Activated CD4-positive, alpha-beta T cell treated with anti-CD3 and anti-CD28 coated beads for 48 hours (primary cell): ENCODE measurements at places on chromosomes 1 and 21.

GRCh38 chr1:167541610-167542009, 12.0 kb downstream of the CREG1 start:
- no peak for DNase-seq

GRCh38 chr1:211939876-211940468, 95.4 kb downstream of the INTS7 start:
- DNase-seq: peak; percentile 73

GRCh38 chr1:11541956-11542355, 63.0 kb downstream of the DISP3 start:
- DNase-seq: no peak

- DNase-seq: no peak
Measured at GRCh38 chr1:182181167-182181572, 119.7 kb upstream of the ZNF648 start.

DNA sequence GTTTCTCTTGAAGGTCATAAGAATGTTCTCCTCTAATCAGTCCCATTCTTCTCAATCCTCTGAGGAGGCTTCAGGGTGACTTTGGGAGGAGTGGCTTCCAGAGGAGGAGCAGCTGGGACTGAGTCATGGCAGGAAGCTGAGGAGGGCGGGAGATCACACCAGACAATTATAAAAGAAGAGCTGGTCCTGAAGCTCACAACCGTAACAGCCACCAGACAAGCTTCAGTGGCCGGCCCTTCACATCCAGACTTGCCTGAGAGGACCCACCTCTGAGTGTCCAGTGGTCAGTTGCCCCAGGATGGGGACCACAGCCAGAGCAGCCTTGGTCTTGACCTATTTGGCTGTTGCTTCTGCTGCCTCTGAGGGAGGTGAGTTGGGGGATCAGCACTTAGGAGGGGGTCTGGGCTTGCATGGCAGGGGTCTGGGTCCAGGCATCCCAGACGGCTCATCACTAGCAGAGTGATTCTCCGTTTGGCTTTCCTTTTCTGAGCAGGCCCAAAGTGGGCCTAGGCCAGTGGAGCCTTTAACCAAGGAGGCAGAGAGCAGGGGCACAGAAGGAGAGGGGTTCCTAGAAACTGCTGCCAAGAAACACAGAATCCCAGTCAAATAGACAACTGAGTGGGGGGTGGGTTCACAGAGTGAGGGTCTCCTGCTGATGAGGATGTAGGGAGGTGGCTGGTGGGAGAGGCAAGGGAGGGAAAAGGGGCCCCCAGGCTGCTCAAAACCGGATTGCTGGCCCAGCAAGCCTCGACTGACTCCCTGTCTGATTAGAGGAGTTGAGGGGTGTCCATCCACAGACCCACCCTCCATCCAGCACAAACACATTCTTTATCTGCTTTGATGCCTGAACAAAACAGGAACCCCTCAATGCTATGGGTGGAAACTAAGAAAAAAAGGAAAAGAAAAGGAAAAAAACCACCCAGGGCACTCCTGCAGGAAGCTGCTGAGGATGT, at the start of gene ECM1:
TSS of gene ECM1 (plus strand) at position 198 of the 953 bp plus-strand sequence. CDS start at position 299, 101 bp downstream.
- no peak for DNase-seq

- no peak for DNase-seq
Measured at GRCh38 chr21:45821998-45822397, 159.6 kb upstream of the COL6A1 start.

DNA sequence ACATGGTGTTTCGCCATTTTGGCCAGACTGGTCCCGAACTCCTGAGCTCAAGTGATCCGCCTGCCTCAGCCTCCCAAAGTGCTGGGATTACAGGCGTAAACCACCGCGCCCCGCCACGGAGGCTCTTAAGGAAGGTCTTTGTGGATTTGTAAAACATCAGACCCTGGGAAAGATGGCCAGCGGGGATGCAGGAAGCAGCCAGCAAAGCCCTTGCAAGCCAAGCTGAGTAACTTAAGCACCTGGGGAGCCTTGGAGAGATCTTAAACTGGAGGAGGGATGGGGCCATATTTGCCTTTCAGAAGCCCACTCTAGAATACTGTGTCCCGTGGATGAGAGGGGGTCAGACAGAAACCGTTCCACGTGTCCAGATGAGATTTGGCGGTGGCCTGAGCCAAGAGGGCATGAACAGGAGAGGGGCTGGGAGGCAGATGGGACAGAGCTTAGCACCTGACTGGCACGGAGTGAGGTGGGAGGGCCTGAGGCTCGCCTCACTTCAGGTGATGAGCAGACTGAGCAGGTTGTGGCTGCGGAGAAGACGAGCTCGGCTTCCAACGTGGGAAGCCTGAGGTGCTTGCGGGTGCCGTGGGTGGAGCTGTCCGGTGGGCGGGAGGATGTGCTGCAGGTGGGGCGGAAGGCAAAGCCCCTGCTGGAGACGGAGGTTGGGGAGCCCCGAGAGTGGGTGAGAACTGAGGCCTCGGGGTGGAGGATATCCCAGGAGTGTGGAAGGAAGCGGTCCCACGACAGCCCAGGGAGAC, 11.7 kb downstream of the C1orf216 start:
- DNase-seq: peak; percentile 13

- DNase-seq: no peak
Measured at GRCh38 chr1:12674358-12674757, 30.5 kb downstream of the AADACL4 start.

DNA sequence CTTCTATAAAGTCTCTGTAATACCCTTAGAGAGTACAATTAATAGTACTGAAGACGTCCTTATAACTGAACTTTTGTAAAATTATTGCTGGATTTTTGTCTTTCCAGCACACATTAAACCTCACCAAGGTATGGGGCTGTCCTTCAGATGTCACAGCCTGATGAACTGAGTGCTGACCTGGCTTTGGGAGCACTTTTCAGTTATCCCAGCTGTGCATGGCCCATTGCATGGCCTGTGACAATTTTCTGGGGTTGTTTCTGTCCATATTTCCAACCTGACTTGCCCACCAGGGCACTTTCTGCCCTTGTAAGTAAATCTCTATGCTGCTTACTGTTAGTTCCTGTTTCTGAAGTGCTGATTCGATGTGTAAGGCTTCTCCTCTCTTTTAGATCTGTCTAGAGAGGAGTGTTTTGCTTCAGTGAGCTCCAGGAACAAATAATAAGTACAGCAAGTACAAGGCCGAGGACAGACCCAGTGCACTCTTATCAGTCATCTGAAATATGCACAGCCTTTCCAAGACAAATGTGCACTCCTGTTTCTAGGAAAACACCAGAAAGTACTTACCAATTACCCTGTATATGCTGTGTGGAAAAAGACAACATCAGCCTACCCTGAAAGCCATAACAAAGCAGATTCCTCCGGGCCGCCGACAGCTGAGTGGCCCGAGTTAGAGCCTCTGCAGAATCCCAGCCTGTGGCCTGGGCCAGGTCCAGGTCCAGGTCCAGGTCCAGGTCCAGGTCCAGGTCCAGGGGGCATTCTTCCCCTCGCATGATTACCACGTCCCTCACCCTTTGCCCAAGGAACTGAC, 121.7 kb downstream of the DHRS3 start:
- no peak for DNase-seq

DNA sequence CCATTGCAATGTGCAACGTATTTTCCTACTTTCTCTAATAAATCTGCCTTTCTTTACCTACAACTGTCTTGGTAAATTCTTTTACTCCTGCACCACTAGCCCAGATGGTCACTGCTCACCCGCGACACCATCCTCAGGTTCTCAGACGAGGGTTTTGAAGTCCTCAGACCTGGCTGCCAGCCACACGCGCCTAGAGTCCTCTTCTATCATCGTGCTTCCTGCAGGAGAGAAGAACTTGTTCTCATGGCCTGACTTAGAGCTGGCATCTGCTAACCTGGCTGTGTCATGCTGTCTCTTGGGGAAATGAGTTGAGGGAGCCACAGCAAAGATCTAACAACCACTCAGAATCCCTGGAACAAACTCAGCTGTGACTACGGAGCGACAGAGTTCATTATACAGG, 30.3 kb upstream of the PGBD5 start:
- no peak for DNase-seq

DNA sequence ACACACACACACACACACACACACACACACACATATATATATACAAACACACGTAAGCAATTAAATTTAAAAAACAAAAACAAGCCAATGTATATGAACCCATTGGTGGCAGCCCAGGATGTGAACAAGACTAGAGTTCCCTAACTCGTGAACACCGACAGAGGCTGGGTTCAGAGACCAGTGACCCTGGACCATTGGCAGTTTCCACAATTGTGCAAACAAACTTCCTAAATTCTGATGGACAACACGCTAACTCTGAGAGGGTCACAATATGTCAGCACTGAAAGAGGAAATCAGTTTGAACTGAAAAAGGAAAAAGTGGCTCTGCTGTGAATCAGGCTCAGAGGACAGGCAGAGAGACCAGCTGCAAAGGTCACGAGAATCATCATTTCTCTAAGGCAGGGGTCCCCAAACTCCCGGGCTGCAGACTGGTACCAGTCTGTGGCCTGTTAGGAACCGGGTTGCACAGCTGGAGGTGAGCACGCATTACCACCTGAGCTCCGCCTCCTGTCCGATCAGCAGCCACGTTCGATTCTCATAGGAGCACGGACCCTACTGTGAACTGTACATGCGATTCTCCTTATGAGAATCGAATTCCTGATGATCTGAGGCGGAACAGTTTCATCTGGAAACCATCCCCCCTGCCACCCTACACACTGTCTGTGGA, 50.5 kb upstream of the ERO1B start:
- no peak for DNase-seq

- no peak for DNase-seq
Measured at GRCh38 chr1:230145505-230145899, 78.5 kb downstream of the GALNT2 start.

DNA sequence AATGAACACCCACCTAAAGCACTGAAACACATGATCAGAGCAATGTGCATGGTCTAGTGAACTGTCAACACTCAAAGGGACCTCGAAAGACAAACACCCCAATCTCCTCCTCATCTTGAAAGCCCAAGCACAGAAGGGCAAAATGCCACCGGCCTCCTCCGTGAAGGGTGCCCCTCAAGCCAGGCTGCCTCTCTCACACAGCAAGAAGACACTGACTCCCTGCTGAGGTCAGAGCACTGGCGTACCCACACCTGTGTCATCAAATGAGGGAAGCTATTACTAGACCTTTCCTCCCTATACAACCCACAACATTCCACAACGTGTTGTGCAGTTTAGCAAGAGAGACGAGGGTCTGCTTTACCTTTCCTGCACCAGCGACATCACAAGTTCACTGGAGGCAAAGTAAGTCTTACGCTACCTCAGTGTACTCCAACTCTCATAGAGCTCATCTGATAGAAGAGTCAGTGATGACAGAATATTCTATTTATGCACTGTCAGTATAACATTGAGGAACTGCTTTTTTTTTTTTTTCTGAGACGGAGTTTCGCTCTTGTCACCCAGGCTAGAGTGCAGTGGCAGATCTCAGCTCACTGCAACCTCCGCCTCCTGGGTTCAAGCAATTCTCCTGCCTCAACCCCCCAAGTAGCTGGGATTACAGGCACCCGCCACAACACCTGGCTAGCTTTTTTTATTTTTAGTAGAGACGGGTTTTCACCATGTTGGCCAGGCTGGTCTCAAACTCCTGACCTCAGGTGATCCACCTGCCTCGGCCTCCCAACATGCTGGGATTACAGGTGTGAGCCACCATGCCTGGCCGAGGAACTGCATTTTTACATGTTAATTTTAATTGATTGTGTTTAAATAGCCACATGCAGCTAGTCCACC, 3.3 kb downstream of the SH3BP5L start:
- DNase-seq: no peak

- no peak for DNase-seq
Measured at GRCh38 chr1:62426237-62426636, 10.6 kb upstream of the USP1 start.

GRCh38 chr1:160606611-160607010, 27.3 kb upstream of the CD84 start:
- DNase-seq: no peak

DNA sequence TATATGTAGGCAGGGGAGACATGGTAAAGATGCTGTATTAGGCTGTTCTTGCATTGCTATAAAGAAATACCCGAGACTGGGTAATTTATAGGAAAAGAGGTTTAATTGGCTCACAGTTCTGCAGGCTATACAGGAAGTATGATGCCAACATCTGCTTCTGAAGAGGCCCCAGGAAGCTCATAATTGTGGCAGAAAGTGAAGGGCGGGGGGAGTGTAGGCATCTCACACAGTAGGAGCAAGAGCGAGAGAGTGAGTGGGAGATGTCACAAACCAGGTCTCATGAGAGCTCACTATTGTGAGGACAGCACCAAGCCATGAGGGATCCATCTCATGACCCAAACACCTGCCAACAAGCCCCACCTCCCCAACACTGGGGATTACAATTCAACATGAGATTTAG, 21.1 kb downstream of the MAN1A2 start:
- DNase-seq: no peak

DNA sequence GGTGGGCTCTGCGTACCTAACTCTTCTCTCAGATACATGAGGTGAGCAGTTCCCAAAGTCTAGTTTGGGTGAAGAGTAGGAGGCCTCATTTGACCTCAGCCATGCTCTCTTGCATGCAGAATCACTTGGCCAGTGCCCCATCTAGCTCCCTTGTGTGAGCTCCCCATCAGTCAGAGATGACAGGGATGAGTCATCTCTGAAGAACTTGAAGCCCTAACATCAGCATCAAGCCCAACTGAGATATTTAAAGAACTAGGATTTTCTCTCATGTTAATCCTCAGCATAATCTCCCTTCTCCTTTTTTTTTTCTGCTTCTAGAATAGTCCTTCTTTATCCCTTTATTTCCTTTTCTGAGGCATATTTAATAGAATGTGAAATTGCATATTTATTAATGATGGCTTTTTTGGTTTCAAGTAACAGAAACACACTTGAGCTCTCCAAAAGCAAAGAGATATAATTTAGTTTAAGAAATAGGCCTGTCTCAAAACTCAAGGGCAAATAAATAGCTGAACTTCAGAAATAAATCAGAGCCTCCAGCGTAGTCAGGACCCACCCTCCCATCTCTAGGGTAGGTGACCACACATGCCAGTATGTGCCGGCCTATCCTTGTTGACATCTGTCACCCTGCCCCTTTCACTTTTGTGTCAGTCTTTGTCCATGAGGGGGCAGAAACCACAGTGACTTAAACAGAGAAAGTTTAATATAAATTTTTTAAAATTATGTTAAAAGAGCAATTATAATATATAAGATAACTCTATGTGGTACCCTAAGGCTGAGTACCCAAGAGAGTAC, 112.3 kb downstream of the TSEN15 start:
- DNase-seq: peak; percentile 9

DNA sequence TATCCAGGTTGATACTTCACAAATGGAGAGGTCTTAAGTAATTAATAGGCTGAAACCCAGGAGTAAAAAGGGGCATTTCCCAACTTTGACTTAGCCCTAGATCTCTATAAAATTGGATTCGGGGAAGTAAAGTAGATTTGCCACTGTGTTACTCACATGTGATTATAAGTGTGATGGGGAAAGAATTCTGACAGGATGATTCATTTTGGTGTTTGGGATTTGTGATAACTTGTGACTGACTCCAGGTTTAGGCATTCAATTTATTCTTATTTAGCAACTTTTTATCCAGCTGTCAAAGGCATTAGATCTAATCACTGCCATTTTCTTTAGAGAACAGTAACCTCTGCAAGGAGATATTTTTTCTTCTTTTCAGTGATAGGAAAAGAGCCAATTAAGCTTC, 175.5 kb downstream of the ASTN1 start:
- no peak for DNase-seq

- no peak for DNase-seq
Measured at GRCh38 chr1:34747638-34747941, 7.3 kb upstream of the GJB5 start.

- DNase-seq: no peak
Measured at GRCh38 chr1:10108134-10108663, 75.4 kb downstream of the UBE4B start.
